ENCODE measurements at places on chromosomes 11 and 22. TPM values are rescaled to one million over a fixed set of nuclear protein-coding genes. Genes with fewer than 3 reads are reported as not detected.
A peak's percentile ranks its signal among the peaks of the same experiment; 100 is the strongest.

The GAB4 gene
- 0.15 TPM for total RNA-seq

The CSNK2A3 gene
- 17.4 TPM for total RNA-seq

The SPI1 gene
- total RNA-seq: not detected

The TPBGL gene
- 2.3 TPM for total RNA-seq

DNA sequence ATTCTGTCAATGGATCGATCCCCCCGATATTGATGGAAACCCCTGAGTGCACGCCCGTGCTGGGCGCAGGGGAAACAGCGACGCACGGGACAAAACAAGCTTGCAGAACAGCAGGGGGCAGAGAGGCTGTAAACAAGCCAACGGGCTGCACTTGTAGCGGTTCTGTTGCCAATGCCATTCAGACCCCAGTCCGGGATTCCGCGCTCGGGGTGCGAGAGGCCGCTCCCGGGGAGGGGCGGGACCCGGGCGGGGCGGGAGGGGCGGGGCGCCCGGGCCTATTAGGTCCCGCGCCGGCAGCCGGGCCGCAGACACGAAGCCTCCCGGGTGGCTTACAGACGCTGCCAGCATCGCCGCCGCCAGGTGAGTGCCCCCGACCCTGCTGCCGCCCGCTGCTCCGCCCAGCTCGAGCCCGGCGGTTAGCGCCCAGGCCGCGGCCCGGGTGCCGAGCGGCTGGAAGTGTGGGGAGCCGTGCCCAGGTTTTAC lies at the start of gene BIK:
Gene BIK (plus strand): TSS at position 307 of the 483 bp plus-strand sequence. CDS start 13,273 bp downstream, outside the sequence.
- peak; percentile 64 for DNase-seq

GRCh38 chr22:38467904-38468442 lies at the start of gene KDELR3:
KDELR3 (plus strand) TSS chr22:38468096; CDS start chr22:38468234, 138 bp downstream.
- DNase-seq: no peak

DNA sequence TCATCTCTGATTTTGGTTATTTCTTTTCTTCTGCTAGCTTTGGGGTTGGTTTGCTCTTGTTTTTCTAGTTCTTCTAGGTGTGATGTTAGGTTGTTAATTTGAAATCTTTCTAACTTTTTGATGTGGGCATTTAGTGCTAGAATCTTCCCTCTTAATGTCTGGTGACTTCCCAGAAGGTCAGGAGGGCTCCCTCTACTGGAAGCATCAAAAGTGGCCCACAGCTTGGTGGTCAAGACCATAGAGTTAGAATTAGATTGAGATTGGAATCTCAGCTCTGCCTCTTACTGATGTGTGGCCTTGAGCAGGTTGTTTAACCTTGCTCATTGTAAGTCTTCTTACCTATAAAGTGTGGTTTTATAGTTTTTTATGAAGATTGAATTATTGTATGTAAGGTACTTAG lies 99.3 kb downstream of the FDX1 start:
- no peak for DNase-seq

- DNase-seq: no peak
These were observed 79.6 kb upstream of the NECTIN1 start for GRCh38 chr11:119808407-119809185.

- DNase-seq: no peak
These were observed 20.4 kb downstream of the HIRA start for GRCh38 chr22:19410941-19411689.

DNA sequence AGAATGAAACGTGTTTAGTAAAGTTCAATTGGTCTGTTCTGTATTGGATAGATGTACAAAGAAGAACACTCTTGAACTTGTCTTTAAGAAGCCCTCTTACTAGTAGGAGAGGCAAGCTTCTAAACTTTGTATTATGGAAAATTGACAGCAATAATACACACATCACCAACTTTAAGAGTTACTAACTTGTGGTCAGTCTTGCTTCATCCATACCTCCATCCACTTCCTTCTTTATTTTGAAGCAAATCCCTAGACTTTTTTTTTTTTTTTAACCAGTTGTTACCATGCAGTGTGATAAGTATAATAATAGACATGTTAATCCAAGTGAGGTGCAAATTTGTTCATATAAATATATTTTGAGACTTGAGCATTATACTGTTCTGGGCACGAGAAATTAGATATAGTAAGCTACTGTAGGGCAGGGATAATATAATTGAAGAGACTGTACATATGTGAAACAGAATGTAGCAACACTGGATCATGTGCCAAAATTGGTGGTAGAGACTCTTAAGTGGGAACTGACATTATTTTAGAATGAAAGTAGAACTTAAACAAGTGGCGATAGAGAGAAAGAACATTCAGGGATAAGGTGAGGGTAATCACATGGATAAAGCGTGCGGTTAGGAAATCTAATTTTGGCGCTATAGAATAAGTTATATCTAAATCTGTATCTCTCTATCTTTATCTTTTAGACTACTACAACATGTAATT lies 6.5 kb downstream of the FAR1 start:
- no peak for DNase-seq

DNA sequence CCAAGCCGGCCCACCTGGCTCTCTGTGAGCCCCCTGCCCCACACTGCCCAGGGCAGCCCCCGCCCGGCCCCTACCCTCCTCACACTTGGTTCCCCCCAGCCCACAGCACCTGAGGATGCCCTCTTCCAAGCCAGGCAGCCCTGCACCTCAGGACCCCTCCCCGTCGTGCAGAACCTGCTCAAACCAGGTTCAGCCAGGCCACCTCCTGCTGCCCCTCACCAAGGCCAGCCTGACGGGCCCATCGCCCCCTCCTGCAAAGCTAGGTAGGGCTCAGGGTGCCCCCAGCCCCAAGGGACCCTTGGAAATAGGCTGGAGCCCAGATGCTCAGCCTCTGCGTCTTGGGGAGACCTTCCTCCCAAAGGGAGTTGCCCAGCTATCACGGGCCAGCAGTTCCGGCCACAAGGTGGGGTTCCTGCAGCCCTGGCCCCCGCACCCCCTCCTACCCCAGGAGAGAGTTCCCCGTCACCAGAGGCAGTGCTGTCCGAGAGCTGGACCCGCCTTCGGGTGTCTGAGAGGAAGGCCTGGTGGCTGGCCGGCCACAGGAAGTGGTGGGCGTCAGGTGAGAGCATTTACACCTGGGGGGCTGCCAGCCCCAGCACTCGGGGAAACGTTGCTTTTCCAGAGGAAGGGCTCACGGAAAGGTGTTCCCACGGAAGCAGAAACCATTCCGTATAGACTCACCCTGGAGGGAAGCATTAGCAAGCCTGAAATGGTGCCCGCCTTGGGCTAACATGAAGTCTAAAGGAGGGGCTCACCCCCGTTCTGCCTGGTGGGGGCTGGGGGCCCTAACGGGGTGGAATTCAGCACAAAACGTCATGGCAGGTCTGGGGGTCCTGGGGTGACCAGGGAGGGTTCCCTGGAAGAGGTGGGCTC lies 3.2 kb upstream of the SYT8 start:
- DNase-seq: no peak

DNA sequence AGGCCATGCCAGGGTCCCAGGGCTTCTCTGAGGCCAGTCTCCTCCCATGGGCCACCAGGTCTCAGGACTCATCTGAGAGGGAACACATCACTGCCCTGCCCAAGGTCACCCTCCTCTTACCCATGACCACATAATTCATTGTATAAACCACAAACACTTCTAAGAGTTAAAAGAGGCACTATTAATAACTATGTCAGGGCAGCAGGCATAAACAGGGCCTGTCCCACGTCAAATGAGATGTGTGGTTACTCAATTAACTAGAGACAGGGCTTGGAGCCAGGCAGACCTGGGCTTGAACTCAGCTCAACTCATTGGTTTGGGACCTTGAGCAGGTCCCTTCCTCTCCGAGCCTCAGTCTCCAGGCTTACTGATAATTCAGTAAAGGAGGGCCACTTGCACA lies 33.1 kb downstream of the ARAP1 start:
- no peak for DNase-seq

- DNase-seq: no peak
These were observed 17.3 kb downstream of the GALNT18 start for GRCh38 chr11:11604370-11604990.

DNA sequence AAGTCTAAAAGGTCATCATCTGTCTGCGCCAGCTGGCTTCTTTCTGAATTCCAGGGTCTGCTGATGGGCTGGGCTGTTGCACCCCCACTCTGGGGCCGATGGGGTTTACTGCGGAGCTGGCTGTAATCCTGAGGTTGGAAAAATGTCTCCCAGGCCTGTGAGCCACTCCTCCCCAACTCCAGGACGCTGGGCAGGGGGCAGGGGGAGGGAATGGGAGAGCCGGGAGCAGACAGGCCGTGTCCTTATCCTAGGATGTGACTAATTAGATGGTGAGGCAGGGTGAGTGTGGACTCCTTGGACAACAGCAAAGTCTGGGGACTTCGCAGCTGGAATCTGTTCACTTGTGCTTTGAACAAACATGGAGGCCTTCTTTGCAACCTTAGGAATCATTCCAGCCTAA lies 48.7 kb downstream of the LRRC32 start:
- no peak for DNase-seq

GRCh38 chr11:35605706-35606105 lies 12.6 kb upstream of the FJX1 start:
- no peak for DNase-seq

GRCh38 chr11:27720277-27720830 lies 20.1 kb upstream of the BDNF start:
- peak; percentile 40 for DNase-seq

DNA sequence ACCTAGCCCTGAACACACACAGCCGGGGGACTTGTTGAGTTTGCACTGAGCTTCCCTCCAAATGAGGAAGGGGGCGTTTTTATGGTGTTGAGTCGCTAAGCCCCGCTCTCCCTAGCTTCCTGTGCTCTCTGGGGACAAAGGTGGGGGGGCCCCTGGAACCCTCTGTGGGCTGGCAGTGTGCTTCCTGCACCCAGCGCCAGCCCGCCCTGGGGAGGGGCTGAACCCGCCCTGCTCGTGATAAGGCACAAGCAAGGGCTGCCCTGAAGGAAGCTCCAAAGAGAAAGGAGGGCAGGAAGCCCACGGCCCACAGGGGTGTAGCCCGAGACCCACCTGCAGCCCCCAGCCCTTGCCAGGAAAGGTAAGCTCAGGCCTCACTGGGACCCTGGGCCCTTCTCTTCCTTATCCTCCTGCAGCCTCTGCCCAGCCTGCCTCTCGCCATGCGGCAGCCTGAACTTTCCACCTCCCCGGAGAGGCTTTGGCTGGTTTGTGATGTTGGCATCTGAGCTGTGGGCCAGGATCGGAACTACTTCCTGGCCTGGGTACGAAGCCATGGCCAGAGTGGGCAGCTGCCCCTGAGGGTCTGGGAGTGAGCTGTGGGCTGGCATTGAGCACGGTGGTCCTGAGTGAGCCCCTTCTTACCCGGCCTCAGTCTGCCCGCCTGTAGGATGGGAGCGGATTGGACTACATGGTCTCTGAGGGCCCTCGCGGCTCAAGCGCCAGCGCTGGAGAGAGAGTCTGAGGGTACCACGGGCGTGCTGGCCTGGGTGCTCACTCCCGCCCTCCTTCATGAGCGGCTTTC lies at the start of gene FERMT3:
Gene FERMT3 (plus strand): TSS at position 265 of the 799 bp plus-strand sequence. CDS start 644 bp downstream, outside the sequence.
- no peak for DNase-seq

DNA sequence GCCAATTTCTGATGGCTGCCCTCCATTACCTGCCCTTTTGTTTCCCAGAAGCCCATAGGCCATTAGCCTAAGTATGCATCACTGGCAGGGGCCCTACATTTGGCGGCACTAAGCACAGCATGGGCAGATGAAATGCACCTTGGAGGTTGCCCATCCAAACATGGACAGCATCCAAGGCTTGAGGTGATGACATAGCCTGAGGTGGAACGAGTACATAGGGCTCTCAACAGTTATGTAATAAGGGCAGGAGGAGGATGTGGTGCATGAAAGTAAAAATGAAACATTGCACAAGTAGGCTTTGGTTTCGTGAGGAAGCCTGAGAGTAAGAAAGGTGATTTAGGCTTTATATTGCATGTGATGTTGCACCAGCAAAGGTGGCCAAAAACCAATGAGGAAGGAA lies 148.1 kb downstream of the FAM76B start:
- DNase-seq: no peak

DNA sequence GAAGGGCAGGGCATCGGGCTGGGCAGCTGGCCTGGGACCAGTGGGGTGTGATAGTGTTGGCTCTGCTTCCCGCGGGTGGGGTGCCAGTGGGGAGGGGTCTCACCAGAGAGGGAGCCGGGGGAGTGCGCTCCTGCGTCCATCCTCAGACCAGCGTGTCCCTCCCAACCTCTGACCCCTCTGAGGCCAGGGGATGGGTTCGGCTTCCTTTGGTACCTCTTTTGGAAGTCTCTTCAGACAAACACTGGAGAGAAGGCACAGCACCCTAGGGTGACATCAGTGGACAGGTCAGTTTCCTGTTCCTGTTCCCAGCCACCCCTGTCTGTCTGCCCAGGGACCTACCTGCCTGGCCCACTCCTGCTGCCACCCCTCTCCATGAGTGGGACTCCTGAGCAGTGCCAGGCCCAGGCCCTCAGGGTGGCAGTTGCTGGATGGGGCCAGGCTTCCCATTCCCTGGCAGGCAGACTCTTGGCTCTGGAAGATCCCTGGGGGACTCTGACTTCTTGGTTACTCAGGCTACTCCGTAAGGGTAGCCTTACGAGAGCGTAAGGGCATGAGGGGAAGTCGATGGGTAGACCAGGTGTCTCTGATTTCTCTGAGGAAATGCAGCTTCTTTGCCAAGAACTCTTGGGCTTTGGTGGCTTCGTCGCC lies 2.6 kb downstream of the TAGLN start:
- DNase-seq: no peak

DNA sequence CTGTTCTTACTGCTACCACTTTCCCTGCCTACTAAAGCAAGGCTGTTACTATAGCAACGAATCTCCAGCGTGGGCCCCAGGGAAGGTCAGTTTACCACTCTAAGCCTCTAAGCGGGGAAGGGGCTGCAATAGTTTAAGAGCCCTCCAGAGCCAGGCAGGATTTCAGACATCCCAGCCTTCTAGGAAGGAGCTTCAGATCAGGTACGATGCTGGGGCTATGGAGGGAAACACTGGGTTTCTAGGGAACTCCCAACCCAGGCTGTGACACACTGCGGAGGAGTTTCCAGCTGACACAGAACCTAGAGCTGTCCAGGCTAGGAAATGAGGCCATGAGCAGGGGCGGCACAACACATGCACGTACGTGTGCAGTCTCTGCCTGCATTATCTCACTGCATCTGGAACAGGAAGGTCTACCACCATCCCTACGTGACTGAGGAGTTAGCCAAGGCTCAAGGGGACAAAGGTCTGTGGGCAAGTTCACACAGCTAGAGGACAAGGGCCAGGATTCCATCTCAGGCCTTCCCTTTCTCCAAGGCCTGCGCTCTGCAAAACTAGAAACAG lies 20.4 kb downstream of the HPS4 start:
- DNase-seq: peak; percentile 62

- DNase-seq: no peak
These were observed 5.1 kb downstream of the KRTAP5-7 start for GRCh38 chr11:71532036-71532610.

- DNase-seq: peak; percentile 61
These were observed 82.7 kb downstream of the TP53I11 start for GRCh38 chr11:44868021-44868420.

DNA sequence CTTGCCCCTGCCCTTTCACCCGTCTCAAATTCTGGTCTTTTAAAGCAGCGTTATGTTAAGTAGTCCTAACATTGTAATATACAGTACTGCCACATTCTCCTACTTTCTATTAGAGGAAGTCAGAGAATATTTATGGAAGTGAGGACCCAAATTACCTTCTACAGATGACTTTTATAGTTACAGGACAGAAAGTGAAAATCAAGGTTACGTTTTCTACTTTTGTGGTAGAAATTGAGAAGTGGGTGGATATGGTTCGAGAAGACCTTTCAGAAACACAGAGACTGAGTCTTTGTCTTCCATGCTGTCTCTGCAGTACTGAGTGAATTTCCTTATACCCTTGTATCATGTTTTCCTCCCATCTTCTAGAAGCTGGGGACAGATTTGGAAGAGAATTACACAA lies 17.1 kb downstream of the SC5D start:
- DNase-seq: no peak

GRCh38 chr22:39820256-39820655 lies 73.3 kb downstream of the ENTHD1 start:
- DNase-seq: no peak
